ENCODE measurements at places on chromosomes 3 and 15.
A peak's percentile ranks its signal among the peaks of the same experiment; 100 is the strongest.

DNA sequence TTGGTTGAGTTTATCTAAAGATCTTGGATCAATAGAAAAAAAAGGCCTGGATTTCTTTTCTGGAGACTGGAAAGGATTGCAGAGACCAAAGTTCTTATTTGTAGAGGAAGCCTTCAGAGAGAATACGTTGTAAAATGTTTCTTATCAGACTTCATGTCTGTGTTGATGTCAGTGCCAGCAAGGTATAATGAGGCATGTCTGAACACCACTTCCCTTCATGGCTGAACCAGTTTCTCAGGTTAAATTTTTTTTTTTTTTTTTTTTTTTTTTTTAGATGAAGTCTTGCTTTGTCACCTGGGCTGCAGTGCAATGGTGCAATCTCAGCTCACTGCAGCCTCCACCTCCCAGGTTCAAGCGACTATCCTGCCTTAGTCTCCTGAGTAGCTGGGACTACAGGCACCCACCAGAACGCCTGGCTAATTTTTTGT, 17.8 kb upstream of the ZNF774 start:
- no peak for DNase-seq

GRCh38 chr15:53880357-53880756, 97.9 kb upstream of the UNC13C start:
- DNase-seq: no peak

- no peak for DNase-seq
Observed at GRCh38 chr15:89361451-89362202, 27.0 kb upstream of the POLG start.

- no peak for DNase-seq
Observed at GRCh38 chr15:48085591-48085930, 35.2 kb upstream of the SLC24A5 start.

GRCh38 chr3:9725775-9726515, 5.6 kb upstream of the BRPF1 start:
- DNase-seq: no peak

- peak; percentile 86 for DNase-seq
Observed at GRCh38 chr3:184320104-184320445, 5.7 kb downstream of the EIF4G1 start.

DNA sequence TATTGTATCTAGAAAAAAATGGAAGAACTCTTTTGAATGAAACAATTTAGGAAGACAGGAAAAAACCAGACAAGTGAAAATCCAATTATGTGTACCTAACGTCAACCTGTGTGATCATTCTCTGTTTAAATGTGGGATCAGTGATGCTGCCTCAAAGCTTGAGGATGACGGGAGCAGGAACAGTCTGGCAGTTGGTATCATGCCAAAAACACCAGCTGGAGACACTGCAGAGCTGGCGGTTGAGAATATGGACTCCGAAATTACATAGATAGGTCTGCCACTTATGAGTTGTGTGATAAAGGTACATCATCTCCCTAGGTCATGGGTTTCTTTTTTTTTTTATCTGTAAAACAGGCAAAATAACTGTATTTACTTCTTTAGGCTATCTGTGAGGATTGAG, 480.5 kb downstream of the CNTN4 start:
- DNase-seq: no peak

DNA sequence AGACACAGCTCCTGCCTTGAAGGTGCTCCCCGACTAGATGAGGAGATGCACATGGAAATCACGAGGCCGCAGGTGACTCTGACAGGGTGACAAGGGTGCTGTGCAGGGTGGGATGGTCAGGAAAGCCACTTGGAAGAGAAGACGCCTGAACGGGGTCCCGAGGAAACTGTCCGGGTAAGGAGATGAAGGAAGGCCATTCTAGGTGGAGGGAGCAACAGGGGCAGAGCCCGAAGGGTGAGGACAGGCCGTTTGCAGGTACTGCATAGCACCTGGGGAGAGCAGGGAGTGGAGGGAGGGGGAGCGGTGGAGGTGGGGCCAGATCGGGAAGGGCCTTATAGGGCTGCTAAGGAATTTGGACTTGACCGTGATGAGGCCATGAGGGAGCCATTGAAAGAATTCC, 105.6 kb upstream of the DLG1 start:
- DNase-seq: no peak

DNA sequence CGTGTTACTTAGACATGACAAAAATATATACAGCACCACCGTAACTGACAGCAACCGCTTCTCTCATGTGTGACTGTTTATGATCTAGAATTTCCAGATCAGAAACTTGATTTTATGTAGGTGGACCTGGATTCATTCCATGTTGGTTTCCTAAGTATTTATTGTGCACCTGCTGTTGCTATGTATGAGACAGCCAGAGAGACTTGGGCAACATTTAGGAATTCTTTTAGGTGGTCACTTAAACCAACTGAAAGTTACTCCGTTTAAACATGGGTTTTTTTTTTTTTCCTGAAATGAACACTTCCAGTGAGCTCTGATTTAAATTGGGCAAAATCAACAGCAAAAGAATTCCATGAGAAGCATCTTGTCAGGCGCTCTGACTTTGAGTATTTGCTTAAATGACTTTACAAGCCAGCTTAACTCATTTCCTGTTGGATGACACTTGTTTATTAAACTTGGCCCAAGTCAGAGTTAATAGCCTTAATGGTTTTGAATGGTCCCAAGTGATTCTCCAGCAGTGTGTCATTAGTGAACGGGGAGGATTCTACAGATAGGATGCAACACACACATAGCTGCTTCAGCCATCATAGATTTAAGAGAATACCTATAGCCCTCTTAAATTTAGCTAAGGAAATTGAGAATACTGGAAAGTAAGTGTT, 31.8 kb downstream of the MITF start:
- DNase-seq: peak; percentile 71

DNA sequence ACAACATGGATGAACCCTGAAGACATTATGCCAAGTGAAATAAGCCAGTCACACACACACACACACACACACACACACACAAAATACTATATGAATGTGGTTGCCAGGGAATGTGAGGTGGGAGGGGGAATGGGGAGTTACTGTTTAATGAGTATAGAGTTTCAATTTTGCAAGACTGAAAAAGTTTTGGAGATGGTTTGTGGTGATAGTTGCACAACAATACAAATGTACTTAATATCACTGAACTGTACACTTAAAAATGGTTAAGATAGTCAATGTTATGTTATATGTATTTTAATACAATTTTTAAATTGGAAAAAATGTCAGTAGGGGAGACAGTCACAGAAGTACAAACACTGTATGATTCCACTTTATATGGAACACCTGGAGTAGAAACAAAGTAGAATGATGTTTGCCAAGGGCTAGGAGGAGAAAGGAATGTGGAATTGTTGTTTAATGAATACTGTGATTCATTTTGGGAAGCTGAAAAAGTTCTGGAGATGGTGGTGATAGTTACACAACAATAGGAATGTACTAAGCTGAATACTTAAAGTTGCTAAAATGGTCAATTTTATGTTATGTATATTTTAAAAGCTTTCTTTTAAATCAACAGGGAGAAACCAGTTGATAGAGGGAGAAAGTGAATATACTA, 76.6 kb downstream of the RPL39L start:
- DNase-seq: no peak

DNA sequence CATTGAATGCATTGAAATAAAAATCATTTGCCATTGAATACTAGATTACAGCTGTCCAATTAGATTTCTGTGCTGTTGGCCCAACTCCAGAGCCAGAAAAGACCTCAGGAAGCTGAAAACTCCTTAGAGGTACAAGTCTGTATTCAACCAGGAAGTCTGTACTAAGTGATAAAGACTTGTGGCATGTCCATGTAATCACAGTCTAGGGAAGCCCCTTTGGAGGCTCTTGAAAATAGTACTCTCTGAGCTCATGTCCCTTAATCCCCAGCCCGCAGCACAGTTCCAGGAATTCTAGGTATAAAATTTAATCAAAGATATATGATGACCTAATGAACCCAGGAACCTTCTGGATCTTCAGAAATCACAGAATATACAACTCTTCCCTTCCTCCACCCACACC, 279.4 kb downstream of the RSL24D1 start:
- DNase-seq: no peak

GRCh38 chr3:151171145-151171757, 31.8 kb downstream of the GPR171 start:
- DNase-seq: no peak

DNA sequence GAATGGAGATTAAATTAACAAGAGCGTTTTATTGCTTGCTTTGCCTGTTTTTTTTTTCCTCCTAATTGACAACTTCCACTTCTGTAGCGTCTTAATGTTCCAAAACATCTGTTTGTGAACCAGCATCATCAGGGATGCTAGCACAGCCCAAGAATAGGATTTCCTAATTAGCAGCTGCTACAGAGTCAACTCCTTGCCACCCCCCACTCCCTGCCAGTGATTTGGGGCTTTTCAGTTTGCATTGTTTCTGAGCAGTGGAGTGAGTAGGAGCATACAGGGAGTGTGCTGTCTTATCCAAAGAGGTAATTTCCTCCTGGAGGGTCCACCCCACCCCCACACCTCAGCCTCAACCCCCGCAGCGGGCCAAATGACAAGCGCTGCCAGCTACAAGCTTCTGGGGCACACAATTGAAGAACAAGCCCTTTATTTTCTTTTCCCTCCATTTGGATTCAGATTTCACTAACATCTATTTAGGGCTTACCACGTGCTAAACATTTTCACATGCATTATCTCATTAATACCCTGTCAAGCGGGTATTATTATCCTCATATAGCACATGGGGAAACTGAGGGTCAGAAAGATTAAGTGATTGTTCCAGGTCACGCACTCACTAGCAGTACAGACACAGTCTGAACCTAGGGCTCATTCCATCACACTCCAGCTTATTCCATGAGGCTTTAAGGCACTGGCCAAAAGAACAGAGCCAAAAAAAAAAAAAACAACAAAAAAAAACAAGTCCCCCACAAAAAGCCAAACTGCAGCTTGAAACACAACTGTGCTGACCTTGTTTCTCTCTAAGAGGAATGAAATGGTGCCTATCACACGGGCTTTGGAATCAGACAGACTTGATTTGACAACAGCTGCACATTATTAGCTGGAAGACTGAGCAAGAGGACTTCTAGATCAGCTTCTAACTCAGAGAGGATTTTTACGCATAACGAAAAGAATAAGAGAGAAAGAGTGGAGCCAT, 16.4 kb downstream of the HEG1 start:
- no peak for DNase-seq

GRCh38 chr3:35670408-35670965, 31.2 kb downstream of the ARPP21 start:
- no peak for DNase-seq

- peak; percentile 51 for DNase-seq
Observed at GRCh38 chr3:37909067-37909911, 47.6 kb downstream of the CTDSPL start.

- no peak for DNase-seq
Observed at GRCh38 chr3:179842061-179842460, 189.2 kb downstream of the USP13 start.

- no peak for DNase-seq
Observed at GRCh38 chr3:46907271-46907670, 29.8 kb downstream of the PTH1R start.

- peak; percentile 96 for DNase-seq
Observed at GRCh38 chr15:29670998-29671981, 151.0 kb downstream of the TJP1 start.

DNA sequence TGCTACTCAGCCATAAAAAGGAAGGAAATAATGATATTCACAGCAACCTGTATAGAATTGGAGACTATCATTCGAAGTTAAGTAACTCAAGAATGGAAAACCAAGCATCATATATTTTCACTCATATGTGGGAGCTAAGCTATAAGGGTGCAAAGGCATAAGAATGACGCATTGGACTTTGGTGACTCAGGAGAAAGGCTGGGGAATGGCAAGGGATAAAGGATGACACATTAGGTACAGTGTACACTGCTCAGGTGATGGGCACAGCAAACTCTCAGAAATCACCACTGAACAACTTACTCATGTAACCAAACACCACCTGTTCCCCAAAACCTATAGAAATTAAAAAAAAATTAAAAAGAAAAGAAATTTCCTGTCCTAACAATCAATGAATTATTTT, 42.7 kb downstream of the ALCAM start:
- DNase-seq: peak; percentile 52

GRCh38 chr3:174094669-174095068, 697.1 kb downstream of the NLGN1 start:
- DNase-seq: no peak

DNA sequence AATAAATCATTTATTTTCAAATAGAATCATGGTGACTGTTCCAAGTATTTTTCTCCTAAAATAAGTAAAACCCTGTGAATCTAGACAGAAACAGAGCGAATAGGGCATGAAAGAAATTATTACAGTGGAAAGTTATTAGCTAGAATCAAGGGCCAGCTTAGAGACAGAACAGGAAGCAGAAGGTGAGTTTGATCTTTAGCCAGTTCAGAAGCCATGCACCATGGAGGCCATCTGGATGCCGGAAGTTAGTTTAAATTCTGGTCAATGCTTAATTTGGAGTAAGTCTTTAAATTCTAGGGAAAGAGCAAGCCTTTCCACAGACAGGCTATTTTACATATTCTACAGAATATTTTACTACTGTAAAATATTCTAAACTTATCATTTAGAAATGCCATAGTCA, 574.8 kb downstream of the CADM2 start:
- DNase-seq: no peak

GRCh38 chr3:1216856-1217255, 124.0 kb downstream of the CNTN6 start:
- no peak for DNase-seq

GRCh38 chr15:80695099-80695910, at the start of gene ABHD17C:
TSS of gene ABHD17C (plus strand) at chr15:80695310. CDS start at chr15:80695430, 120 bp downstream.
- peak; percentile 33 for DNase-seq

DNA sequence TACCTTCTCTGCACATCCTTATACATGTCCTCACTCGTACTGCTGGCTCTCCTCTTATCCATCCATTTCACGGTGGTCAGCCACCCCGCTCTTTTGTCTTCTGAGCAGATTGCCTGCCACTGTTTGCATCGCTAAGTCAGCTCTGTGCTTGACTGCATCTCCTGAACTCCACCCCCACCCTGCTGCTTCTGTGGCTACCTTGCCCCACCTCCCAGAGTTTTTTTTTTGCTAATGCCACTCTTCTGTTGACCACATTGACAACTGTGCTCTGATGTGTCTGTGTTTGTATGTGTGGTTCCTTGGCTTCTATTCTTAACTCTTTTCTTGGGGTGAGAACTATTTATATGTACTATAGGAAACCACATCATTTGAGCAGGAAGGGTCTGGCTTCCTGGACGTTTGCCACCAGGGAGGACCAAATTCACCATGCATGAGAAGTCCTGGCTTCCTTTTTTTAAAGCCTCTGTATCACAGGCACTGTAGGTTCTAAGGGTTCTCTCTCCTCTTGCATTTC, 12.8 kb upstream of the MTMR10 start:
- peak; percentile 33 for DNase-seq

GRCh38 chr15:25239471-25240345, 199.1 kb downstream of the UBE3A start:
- DNase-seq: no peak
